ENCODE measurements at places on chromosomes 2 and 18. TPM values are rescaled to one million over a fixed set of nuclear protein-coding genes. Genes with fewer than 3 reads are reported as not detected.

Gene SMYD5
- total RNA-seq = 9.8 TPM

Gene PIKFYVE
- total RNA-seq = 14.0 TPM

Gene MAPK4
- total RNA-seq = 1.8 TPM

Gene ABCG8
- total RNA-seq = 0.07 TPM

Gene TANK
- total RNA-seq = 78.8 TPM

Gene SCG2
- total RNA-seq = not detected

Gene MC4R
- not detected for total RNA-seq

Gene SMPD4
- 23.9 TPM for total RNA-seq

Gene ASPRV1
- total RNA-seq = 0.39 TPM

Gene FBXO36
- total RNA-seq = 0.64 TPM

Gene LOXHD1
- not detected for total RNA-seq

Gene GKN1
- total RNA-seq = not detected

Gene EMILIN1
- total RNA-seq = 13.7 TPM

Gene CXCR1
- total RNA-seq = 0.41 TPM

Gene CFC1
- total RNA-seq = not detected

Gene SNORC
- total RNA-seq = 4.1 TPM

Gene DTNB
- 6.6 TPM for total RNA-seq

Gene CYP1B1
- total RNA-seq = 3.2 TPM

Gene CRYGD
- not detected for total RNA-seq

Gene IFIH1
- total RNA-seq = 1.0 TPM

Gene CTAGE1
- total RNA-seq = not detected

Gene MGAT4A
- total RNA-seq = 13.7 TPM

Gene RNF125
- 0.85 TPM for total RNA-seq

Gene ANKRD62
- not detected for total RNA-seq

Gene PSMD1
- total RNA-seq = 179 TPM

Gene ARHGEF33
- total RNA-seq = 4.5 TPM

Gene SRD5A2
- total RNA-seq = 0.31 TPM

Gene HRH4
- total RNA-seq = not detected

Gene SPR
- total RNA-seq = 41.1 TPM

Gene AMER3
- not detected for total RNA-seq

Gene B3GNT2
- 4.8 TPM for total RNA-seq

Gene PNKD
- 35.8 TPM for total RNA-seq

Gene ZNF521
- 15.6 TPM for total RNA-seq

Gene SCN1A
- total RNA-seq = not detected

Gene IL36RN
- not detected for total RNA-seq

Gene MBD1
- 108 TPM for total RNA-seq

Gene SLC5A7
- not detected for total RNA-seq

Gene ARHGAP25
- 2.7 TPM for total RNA-seq

Gene CNOT11
- 31.2 TPM for total RNA-seq

Gene BOLL
- 2.4 TPM for total RNA-seq

Gene SFT2D3
- 3.1 TPM for total RNA-seq

Gene PARD6G
- total RNA-seq = 9.2 TPM

Gene GKN2
- total RNA-seq = not detected

Gene XDH
- not detected for total RNA-seq

Gene CCNT2
- total RNA-seq = 25.3 TPM

Gene TLX2
- not detected for total RNA-seq

Gene HOXD1
- total RNA-seq = not detected

Gene M1AP
- total RNA-seq = not detected

Gene CRYGC
- not detected for total RNA-seq

Gene AQP12B
- total RNA-seq = not detected

Gene ST8SIA3
- not detected for total RNA-seq

Gene SCYGR4
- total RNA-seq = not detected

Gene PTH2R
- not detected for total RNA-seq

Gene TMEM18
- total RNA-seq = 12.2 TPM

Gene DCDC2C
- not detected for total RNA-seq

Gene TMEM247
- total RNA-seq = not detected

Measured in gastrocnemius medialis (tissue), 4 donors.